NCI-H510A (cell line): ENCODE measurements at places on chromosomes 1 and 21.

DNA sequence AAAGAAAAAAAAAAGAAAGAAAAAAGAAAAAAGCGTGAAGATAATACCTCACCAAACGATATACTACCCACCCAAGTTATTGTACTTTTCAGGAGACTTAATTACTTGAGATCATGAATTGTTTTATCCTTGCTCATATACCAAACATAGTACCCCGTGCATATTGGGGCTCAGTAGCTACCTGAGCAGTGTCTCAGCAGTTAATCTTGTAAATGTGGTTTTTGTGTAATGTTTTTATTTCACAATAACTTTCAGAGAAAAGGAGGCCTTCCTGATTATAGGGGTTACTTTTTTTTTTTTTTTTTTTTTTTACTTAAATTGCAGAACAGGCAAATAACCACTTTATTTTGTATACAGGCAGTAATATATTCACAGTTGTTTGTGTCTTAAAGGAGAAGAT, 80.3 kb downstream of the OSBPL9 start:
- DNase-seq, result no peak

DNA sequence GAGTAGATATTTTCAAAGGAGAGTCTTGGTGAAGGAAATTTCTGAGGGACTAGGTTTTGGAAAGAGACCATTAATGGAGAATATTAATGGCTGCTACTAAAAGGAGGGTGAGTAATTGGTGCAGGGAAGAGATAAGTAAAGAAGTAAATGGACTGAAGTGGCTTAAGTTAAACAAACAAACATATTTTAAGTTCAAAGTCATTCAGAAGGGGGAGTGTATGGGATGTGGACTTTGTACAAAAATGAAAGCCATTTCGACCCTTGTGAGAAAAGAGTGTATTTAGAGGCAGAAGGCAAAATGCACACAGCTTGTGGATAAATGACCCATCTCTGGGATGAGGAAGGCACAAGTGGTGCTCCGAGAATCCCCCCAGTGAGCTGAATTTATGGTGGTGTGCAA, 171.7 kb downstream of the BACH1 start:
- DNase-seq, result no peak

DNA sequence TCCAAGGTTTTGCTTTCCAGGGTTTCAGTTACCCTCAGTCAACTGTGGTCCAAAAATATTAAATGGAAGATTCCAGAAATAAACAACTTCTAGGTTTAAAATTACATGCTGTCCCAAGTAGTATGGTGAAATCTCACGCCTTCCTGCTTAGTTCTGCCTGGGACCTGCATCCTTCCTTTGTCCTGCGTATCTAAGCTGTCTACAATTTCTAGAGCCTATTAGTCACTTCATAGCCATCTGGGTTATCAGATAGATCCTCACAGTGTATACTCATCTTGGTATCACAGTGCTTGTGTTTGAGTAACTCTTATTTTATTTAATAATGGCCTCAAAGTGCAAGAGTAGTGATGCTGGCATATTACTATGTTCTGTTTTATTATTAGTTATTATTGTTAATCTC, 157.7 kb downstream of the ROR1 start:
- DNase-seq, result no peak

GRCh38 chr1:79422726-79423125, 416.2 kb upstream of the ADGRL4 start:
- no peak for DNase-seq

DNA sequence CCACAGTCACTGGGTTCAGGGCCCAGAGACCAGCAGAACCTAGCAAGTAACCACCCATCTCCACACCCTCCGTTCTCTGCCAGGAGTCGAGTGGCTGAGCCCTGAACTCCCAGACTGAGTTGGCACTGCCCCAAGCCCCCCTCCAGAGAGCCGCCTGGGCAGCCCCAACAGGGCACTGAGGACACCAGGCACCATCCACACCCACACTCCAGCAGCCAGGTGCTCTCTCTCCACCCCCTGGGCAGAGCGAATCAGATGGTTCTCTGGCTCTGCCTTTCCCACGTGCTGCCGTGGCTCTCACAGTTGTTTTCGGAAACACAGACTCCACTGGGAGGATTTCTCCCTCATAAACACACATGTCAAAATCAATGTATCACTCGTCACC, 13.6 kb downstream of the WDR4 start:
- no peak for DNase-seq

- DNase-seq, result no peak
Measured at GRCh38 chr21:26098772-26099397, 71.7 kb downstream of the APP start.

- no peak for DNase-seq
Measured at GRCh38 chr1:111930356-111930755, 59.1 kb downstream of the KCND3 start.

DNA sequence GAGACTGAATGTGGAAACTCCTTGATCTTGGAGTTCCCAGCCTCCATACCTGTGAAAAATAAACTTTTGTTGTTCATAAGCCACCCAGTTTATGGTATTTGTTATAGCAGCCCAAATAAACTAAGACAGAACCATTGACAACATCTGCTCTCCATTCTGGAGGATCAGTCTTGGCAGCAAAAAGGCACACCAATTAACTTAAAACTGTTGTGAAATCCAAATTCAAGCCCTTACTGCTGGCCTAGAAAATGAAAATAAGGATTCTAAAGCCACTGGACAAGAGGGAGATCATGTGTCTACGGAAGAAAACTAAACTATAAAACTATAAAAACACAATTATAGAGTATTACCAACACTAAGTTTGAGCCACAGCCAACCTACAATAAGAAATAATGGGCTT, 172.1 kb upstream of the RNPC3 start:
- DNase-seq, result no peak

- no peak for DNase-seq
Measured at GRCh38 chr1:227996187-227996950, 10.4 kb upstream of the WNT3A start.

DNA sequence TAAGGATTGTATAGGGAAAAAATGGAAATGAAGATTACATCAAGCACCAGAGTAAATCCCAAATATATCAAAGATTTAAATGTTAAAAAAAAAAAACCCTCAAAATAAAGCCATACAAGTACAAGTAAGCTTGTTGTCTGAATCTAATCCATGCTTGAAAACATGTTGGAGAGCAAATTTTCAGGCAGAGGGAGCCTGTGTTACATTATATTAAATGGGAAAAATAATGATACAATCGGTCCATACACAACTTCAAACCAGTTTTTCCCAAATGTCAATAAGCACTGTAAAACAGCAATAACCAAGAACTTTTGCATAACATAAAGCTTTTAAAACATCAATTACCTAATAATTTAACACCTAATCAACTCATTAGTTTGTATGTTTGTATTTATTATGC, 949.4 kb upstream of the ADGRL4 start:
- DNase-seq, result no peak
